ENCODE measurements at places on chromosomes 3 and 15.

- DNase-seq = no peak
These were observed 61.6 kb downstream of the MAP4 start for GRCh38 chr3:47954567-47954966.

- no peak for DNase-seq
These were observed 241.9 kb downstream of the ALCAM start for GRCh38 chr3:105608623-105609022.

DNA sequence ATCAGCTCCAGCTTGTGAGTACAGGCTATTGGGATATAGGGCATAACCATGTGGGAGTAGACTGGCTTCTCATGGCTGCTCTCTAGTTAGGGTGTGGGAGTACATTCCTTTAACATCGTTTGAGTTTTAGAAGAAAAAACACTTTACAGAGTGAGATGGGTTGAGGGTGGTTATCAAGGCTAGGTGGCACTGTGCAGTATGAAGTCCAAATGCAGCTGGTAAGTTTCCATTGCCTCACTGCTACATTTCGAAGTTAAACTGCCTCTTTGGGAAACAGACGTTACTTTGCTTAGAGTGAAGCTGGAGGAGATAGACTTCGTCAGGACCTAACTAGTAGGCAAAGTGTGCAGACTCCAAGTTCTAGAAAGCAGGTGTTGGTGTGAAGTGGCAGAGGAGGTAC is 192.4 kb downstream of the SQOR start:
- DNase-seq = no peak

- no peak for DNase-seq
These were observed 228.7 kb upstream of the ZNF385D start for GRCh38 chr3:21979706-21980105.

- no peak for DNase-seq
These were observed 120.3 kb downstream of the MYO9A start for GRCh38 chr15:71997691-71998090.

- no peak for DNase-seq
These were observed 10.0 kb upstream of the ELP6 start for GRCh38 chr3:47523310-47524073.

- no peak for DNase-seq
These were observed 121.6 kb upstream of the MRPS22 start for GRCh38 chr3:139222100-139222657.

GRCh38 chr15:85642693-85643066 is 152.0 kb downstream of the KLHL25 start:
- no peak for DNase-seq

DNA sequence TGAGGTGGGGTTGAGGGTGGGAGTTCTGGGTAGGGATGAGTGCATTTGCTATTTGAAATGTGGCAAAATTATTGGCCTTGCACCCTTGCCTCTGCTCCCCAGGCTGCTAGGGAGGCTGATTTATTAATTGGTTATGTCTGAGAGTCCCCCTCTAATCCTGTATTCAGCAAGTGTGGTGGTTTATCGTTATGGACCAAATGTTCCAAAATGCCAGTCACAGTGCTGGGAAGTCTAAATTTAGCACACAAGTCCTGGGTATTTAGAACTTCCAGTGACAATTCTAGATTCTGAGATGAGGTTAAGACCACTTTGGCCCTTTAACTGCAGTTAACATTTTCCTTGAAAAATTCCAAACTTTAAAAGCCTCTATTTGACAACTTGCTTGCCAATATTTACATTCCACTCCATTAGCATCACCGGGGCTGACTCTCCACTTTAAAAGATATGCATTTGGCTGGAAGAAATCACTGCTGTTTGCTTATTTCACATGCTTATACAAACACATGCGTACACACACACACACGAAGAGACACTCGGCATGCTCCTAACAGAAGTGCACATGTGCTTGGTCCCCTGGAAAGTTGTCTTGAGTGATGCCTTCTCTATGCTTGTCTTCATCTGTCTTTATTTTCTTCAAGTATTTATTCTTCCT is 247.7 kb downstream of the IL20RB start:
- no peak for DNase-seq

- no peak for DNase-seq
These were observed 156.2 kb downstream of the MEGF11 start for GRCh38 chr15:66097151-66098021.

- no peak for DNase-seq
These were observed 161.2 kb downstream of the MEGF11 start for GRCh38 chr15:66092053-66093016.

DNA sequence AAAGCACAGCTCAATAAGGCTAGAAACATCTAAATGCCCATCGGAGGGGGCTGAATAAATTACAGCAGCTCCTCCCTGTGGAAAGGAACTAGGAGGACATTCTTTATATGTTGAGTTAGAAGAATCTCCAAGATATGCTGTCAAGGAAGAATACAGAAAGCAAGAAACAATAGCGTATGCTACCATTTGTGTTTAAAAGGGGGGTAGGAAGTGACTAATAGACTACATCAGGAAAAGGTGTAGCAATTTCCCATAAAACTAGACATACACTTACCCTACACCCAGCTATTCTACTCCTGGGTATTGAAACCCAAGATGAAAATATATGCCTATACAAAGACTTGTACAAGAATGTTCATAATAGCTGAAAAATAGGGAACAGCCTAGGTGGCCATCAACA is 21.6 kb downstream of the SEC61A1 start:
- no peak for DNase-seq

GRCh38 chr3:107988460-107989175 is 102.2 kb downstream of the CD47 start:
- DNase-seq = no peak

DNA sequence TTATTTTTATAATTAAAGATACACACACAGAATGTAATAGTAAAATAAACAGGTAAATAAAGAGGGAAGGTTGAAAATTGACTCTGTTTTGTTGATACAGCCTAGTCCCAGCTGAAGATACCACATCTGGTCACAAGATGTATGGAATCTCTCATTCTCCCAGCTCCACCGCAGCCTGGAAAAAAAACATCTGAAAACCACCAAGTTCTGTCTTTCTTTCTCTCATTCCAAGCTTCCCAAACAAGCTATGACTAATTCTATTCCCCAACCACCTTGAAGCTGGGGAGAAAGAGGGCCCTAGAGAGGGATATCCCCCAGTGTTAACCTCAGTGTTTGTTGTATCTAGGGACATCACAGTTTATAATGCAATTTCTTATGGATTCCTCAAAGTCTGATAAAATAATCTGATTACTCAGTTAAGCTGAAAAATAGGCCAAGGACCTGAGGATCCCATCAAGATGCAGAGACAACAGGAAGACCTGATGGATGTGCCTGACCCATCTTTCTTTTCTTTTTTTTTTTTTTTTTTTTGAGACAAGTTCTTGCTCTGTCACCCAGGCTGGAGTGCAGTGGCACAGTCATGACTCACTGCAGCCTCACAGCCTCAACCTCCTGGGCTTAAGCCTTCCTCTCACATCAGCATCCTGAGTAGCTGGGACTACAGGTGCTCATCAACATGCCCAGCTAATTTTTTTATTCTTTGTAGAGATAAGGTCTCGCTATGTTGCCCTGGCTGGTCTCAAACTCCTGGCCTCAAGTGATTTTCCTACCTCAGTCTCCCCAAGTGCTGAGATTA is 38.1 kb downstream of the SRGAP3 start:
- no peak for DNase-seq

DNA sequence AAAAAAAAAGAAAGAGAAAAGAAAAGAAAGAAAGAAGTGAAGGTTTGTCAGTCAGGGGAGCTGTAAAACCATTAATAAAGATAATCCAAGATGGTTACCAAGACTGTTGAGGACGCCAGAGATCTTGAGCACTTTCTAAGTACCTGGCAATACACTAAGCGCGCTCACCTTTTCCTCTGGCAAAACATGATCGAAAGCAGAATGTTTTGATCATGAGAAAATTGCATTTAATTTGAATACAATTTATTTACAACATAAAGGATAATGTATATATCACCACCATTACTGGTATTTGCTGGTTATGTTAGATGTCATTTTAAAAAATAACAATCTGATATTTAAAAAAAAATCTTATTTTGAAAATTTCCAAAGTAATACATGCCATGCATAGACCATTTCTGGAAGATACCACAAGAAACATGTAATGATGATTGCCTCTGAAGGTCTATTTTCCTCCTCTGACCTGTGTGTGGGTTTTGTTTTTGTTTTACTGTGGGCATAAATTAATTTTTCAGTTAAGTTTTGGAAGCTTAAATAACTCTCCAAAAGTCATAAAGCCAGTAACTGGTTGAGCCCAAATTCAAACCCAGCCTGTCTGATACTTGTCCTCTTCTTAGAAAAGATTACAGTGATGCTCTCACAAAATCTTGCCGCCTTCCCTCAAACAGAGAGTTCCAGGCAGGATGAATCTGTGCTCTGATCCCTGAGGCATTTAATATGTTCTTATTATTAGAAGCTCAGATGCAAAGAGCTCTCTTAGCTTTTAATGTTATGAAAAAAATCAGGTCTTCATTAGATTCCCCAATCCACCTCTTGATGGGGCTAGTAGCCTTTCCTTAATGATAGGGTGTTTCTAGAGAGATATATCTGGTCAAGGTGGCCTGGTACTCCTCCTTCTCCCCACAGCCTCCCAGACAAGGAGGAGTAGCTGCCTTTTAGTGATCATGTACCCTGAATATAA is 2.0 kb downstream of the B2M start:
- no peak for DNase-seq

DNA sequence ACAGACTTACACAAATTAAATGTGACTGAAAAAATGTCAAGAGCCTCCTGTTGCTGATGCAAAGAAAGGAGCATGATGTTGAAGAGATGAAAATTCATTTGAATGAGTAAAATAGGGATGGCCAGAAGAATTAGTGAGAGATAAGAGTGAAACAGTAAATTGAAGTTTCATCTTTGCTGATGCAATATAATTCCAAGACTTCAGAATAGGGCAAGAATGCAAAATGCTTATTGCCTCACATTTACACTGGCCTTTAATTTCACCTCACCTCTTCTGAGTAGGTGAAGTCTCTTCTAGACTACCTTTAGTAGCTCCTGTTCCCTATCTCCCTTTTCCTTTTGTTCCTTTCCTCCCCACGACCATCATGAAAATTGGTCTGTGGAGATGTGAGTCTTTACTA is 15.3 kb upstream of the MAPK6 start:
- DNase-seq = no peak

DNA sequence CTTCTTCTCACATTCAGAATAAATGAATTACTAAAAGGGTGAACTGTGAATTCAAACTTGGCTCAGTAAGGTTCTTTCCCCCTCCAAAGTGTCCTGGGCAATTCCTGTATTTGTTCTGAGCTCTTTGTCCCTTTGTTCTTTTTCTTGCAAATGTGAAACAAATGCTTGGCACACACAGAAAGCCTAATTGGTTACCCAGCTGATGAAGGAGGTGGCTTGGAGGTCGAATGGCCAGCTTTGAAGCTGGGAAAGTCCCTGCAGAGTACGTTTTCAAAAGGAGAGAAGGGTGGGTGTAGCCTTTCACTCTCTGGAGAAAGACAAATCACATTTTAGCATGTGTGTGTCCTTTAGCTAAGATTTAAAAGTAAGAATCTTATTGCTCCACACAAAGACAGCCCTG is 154.4 kb downstream of the PEX5L start:
- no peak for DNase-seq

DNA sequence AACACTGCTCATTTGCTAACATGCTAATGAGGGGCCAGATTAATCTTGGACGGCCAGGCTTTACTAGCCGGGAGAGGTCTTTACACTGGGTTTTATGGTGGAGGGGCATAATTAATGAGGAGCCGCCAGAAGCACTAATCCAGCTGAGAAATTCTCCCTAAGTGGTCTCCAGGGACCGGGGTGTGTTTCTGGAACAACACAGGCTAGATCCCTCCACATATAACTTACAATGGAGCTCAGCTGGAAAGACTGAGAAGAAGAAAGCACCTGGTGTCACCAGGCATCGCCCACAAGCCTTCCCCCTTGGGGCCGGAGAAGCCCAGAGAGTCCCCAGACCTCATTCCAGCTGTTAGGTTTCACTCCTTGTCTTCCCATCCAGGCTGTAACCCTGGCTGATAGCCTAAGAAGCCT is 127.5 kb downstream of the MEGF11 start:
- DNase-seq = no peak

DNA sequence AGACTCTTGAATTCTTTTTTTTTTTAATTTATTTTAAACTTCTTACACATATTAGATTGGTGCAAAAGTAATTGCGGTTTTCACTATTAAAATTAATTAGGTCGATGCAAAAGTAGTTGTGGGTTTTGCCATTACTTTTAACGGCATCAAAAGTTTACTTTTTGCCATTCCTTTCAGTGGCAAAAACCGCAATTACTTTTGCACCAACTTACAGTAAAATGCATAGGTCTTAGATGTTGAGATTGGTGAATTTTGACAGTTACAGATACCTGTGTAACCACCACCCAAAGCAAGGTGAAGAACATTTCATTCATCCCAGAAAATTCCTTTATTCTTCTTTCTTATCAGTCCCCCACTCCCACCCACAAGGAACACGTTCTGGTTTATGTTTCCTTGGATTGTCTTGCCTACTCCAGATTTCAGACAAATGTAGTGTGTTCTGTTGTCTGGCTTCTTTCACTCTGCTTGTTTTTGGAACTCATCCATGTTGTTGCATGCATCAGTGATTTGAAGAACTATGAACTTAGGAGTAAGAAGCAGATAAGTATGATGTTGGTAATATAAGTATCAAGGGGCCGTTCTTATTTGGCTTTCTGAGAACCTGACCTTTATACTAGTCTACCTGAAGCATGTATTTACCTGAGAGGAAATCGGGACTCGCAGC is 198.4 kb upstream of the UBE2E1 start:
- no peak for DNase-seq

DNA sequence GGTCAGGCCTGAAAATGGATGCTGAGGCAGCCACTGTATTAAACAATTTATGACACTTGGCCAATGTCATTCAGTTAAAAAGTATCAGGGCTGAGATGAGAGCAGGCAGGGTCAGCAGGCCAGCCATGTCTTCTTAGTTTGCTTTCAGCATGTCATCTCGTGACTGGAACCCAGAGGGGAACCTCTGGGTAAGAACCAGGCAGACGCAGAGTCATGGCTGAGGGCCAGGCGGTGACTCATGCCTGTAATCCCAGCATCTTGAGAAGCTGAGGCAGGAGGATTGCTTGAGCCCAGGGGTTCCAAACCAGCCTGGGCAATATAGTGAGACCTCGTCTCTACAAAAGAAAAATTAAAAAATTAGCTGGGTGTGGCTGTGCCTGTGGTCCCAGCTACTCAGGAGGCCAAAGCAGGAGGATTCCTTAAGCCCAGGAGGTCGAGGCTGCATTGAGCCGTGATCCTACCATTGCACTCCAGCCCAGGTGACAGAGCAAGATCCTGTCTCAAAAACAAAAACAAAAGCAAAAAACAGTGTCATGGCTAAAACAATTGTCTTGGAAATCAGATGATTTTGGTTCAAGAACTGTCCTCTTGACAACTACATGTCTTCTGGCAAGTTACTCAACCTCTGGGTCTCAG is 11.7 kb downstream of the BCL2L10 start:
- DNase-seq = no peak

GRCh38 chr3:183695569-183696364 is 1.8 kb upstream of the YEATS2 start:
- DNase-seq = no peak

- no peak for DNase-seq
These were observed 169.2 kb upstream of the STRIT1 start for GRCh38 chr3:155462672-155463071.
